ENCODE measurements at places on chromosomes 13 and 19.

GRCh38 chr19:17185590-17185989 lies 29.6 kb upstream of the USE1 start:
- DNase-seq, result no peak

DNA sequence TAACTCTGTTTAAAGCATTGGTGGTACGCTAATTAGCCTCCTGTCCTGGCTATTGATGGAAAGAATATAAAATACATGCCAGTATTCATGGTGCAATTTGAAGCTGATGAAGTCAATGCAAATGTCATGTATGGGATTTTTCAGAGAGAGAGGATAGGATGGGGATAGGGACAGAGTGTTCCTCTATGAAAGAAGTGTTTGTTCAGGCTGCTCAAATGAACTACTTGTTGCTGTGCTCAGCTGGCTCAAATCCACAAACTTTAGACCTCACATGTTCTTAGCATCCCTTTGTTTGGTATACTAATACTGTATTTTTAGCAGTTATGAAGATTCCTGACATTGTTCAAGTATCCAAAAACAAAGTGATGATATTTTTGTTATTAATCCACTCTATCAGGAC lies 116.5 kb downstream of the SLITRK1 start:
- DNase-seq, result no peak

- no peak for DNase-seq
Measured at GRCh38 chr13:32553720-32554119, 15.1 kb upstream of the N4BP2L2 start.

DNA sequence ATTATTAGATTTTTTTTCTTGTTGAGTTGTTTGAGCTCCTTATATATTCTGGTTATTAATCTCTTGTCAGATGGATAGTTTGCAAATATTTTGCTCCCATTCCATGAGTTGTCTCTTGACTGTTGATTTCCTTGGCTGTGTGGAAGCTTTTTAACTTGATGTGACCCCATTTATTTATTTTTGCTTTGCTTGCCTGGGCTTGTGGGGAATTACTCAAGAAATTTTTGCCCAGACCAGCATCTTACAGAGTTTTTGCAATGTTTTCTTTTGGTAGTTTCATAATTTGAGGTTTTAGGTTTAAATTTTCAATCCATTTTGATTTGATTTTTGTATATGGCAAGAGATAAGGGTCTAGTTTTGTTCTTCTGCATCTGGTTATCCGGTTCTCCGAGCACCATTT lies 124.7 kb downstream of the PCCA start:
- DNase-seq, result no peak

GRCh38 chr19:10105509-10106099 lies 558 bp upstream of the PPAN start:
- no peak for DNase-seq

DNA sequence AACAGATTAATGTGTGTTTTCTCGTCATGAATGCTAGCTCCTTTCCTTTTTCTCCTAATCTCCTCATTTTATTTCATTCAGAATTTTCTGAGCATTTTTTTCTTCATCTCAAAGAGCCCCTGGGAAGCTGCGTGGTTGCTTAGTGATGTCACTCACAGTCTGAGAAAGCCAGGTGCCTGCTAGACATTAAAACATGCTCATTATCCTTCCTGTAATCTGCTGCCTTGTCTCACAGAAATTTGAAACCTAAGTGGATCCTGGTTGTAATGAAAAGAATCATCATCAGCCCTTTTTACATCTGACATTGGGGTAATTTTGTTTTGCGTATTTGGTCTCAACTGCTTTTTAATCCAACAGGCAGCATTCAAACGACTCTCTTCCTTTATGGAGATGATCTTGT lies 108.2 kb upstream of the RNF113B start:
- no peak for DNase-seq

All from left lobe of liver (tissue), 2 donors.